GM12878 (cell line): ENCODE measurements at places on chromosomes 5 and 9. TPM values are rescaled to one million over a fixed set of nuclear protein-coding genes. Genes with fewer than 3 reads are reported as not detected.

PCDHGA6 gene
- 0.28 and 0.32 TPM in 2 replicates for total RNA-seq

SEC61B gene
- 267 and 278 TPM in 2 replicates for total RNA-seq

FAXDC2 gene
- 0.32 and 0.38 TPM in 2 replicates for total RNA-seq

ACSL6 gene
- 0.05 TPM in 1 of 2 replicates, not detected in the other for total RNA-seq

GLDC gene
- 117 and 119 TPM in 2 replicates for total RNA-seq

CTXN3 gene
- not detected in 2 replicates for total RNA-seq

GFPT2 gene
- total RNA-seq: 0.13 and 0.33 TPM in 2 replicates

INSL4 gene
- total RNA-seq: not detected in 2 replicates

ANXA1 gene
- total RNA-seq: 8.2 and 9.3 TPM in 2 replicates

PCDHGB2 gene
- total RNA-seq: 0.16 and 0.38 TPM in 2 replicates

SLCO6A1 gene
- total RNA-seq: not detected in 2 replicates

NSD1 gene
- 49.9 and 57.9 TPM in 2 replicates for total RNA-seq

MRPL41 gene
- 64.5 and 67.0 TPM in 2 replicates for total RNA-seq

DNA sequence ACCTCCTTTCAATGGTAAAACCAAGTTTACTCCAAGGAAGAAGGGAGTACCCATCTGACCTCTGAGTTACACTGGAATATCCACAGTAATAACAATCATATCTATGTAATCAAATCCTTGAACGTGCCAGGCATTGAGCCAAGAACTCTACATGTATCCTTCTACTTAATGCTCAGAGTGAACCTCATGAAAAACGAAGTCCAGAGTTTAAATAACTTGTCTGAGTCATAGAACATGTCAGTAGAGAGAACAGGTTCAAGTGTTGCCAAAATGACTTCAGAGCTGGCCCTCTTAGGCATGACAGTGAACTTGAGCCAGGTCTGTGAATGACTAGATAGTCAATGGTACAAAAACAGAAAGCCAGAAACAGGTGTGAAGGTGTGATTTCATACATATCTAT is 164.1 kb upstream of the ZNF618 start:
- no peak for DNase-seq

DNA sequence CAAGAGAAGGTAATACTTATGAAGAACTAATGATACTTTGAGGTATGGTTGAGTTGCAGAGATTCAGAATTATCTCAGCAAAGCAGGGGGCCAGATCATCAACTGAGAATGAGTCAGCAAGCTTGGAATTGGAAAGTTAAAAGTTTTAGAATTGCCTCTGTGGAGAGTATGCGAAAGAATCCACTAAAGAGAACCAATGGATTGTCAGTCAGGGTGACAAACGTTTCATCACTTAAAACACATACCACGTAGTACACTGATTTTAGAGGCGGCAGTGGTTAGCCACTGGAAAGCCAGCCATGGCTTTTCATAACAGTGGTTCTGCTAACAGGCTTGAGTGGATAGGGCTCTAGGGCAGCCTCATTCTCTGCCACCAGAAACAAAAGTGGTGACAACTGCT is 30.7 kb downstream of the AOPEP start:
- DNase-seq: no peak

DNA sequence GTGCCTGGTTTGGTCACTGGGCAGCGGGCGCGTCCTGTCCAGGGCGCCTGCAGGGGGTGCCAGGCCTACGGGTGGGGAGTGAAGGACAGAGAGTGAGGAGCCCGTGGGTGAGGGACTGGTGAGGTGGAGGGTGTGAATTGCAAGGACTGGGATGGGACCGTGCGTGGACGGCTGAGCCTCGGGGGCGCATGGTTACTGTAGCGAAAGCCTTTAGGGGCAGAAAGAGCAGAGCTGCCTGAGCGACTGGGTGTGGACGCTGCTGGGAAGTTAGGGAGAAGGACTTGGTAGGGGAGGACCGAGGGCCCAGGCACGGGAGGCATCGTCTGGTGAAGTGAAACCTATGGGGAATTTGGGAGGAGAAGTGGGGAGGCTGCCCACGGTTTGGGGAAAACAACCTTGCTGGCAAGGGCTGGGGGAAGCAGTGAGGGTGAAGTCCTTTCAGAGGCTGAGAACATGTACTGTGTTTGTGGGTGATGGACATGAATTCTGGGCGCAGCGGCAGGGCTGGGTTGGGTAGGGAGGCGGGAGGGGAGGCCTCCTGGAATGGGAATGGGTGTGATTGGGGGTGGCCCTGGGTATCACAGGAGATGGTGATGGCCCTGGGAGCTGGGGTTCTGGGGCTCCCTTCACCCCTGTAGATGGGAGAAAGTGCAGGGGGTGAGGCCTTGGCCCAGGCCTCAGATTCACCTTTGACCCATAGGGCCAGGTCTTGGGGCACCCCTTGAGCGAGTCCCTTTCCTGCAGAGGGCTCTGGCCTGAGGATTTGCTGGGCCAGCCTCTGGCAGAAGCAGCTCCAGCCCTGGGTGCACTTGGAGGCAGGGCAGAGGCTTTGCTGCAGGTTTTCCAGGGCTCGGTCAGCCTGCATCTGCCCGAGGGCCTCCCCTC is 1.7 kb upstream of the TOR4A start:
- DNase-seq: no peak

GRCh38 chr9:106755736-106756135 is 107.2 kb upstream of the ZNF462 start:
- DNase-seq: no peak

DNA sequence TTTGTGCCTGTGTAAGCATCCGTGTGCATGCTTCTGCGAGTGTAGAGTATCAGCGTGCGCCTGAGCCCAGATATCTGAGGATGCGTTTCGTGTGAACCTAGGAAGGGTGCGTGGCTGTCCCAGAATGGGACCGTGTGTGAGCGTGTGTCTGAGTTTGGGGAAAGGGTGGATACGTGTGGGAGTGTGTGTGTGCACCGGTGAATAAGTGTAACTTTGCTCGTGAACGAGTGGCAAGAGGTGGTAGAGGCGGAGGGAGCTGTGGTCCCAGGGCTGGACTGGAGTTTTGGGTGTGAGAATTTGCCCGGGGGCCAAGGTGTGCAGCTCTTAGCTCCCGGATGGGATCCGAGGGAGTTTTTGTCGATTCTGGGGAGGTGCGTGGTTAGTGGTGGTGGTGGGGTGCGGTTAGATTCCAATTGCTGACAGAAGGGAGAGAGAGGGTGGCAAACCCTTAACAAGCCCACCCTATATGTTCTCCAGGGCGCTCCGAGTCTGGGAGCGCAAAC is 686 bp upstream of the COL27A1 start:
- DNase-seq: no peak

DNA sequence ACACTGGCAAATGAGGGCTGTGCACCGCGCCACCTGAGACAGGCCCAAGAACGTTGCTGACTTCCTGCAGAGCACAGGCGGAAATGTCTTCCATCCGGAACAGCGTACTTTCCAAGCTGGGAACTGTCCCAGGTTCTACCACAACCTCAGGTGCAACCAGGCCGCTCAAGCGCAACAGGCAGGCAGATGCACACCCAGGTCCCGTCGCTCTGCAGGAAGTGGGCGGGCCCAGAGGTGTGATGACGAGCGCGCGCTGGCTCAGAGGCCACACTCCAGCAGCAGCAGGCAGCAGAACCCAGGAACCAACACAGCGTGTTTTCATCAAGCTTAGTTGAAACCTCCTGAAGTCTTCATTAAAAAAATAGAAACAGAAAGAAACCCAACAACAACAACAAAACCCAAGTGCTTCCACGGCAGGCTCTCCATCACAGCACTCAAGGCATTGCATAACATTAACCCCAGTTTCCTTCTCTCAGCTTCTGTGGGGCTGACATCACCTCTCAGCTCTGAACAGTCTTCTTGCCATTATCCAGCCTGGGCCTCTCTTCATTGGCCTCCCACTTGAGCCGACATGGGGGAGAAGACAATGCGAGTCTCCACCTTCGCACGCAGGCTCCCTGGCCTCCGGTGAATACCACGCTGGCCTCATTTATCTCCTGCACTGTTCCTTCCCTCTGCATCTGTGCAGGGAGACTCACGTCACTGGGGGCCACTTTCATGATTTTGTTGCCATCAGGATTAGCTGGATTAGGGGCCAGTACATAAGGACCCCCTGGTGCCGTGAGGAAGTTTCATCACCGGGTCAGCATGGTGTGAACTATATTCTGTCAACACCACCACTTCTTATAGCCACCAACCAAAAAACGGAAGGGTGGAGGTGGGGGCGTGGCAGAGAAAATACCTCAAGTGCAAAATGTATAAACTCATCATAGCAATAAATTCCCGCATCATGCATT is 22.1 kb downstream of the PTCH1 start:
- DNase-seq: peak; percentile 88

GRCh38 chr9:24614070-24614469 is 68.4 kb upstream of the IZUMO3 start:
- no peak for DNase-seq

GRCh38 chr5:156715287-156715686 is 134.8 kb upstream of the PPP1R2B start:
- DNase-seq: no peak

GRCh38 chr5:125970631-125971307 is 452.4 kb upstream of the GRAMD2B start:
- no peak for DNase-seq

GRCh38 chr5:10778179-10778910 is 17.3 kb upstream of the DAP start:
- DNase-seq: no peak

DNA sequence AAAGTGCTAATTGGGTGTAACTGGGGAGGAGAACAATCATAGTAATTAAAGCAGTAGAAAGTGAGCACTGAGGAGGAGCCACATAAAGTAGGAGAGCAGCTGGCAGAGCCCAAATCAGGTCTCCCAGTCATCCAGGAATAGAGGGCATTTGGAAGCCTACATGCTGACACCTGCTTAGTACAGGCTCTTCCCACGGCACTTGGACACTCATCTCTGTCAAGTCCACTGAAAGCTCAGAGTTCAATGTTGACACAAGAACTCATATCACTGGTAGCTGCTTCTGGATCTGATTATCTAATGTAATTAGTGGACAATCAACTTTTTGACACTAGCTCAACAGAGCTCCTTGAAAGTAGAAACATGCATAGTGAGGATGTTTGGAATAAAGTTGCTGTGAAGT is 45.9 kb upstream of the PCSK1 start:
- no peak for DNase-seq

- no peak for DNase-seq
These were observed 338.5 kb downstream of the GADD45G start for GRCh38 chr9:89943309-89943708.

DNA sequence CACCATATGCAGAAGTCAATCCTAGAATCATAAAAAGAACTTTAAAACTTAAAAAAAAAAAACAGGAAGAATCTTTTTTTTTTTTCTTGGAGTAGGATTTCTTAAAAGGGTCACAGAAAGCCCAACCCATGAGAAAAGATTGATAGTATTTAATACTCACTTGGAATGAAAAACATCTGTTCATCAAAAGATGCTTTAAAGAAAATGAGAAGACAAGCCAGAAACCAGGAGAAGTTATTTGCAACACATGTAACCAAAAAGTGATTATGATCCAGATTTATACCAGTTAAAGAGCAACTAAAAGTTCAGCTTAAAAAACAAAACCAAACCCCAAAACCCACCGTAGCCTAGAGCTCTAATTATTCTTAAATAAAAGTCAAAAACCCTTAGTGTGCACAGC is 69.3 kb downstream of the TLE4 start:
- no peak for DNase-seq

DNA sequence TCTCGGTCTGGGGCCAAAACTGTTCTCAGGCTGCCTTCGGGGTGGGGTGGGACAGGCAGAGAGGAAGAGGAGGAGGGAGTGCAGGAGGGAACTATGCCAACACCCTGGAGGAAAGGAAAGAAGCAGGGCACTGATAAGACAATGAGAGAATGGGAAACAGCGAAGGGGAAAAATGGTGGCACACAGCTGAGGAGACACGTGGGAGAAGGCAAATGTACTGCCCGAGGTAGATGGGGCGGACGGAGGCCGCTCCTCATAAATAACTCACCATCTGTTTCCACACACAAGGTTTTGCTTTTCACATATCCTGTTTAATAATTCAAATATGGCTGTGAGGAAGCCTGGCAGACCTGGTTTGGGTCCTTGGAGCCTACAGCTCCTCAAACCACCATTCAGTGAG is 148.2 kb upstream of the LRRTM2 start:
- DNase-seq: no peak

- no peak for DNase-seq
These were observed 270.4 kb upstream of the TARS1 start for GRCh38 chr5:33170411-33170810.

DNA sequence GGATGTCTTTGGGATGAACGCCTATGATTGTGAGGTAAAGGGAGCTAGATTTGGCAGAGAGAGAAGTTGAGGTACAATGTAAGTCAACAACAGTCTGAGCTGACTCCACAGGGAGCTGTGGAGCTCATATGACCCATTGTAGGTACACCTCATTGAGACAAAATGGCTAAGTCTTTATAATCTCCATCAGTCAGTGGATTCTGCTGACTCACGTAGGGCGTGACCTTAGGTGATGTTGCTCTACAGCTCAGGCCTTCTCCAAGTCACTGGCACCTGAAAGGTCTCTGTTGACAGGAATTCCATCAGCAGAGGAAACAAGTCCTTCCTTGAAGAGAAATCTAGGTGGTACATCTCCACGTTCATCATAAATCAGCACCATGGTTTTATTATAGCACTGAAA is 118.2 kb upstream of the PRR16 start:
- DNase-seq: no peak

GRCh38 chr5:131548176-131548575 is 86.9 kb downstream of the RAPGEF6 start:
- no peak for DNase-seq

DNA sequence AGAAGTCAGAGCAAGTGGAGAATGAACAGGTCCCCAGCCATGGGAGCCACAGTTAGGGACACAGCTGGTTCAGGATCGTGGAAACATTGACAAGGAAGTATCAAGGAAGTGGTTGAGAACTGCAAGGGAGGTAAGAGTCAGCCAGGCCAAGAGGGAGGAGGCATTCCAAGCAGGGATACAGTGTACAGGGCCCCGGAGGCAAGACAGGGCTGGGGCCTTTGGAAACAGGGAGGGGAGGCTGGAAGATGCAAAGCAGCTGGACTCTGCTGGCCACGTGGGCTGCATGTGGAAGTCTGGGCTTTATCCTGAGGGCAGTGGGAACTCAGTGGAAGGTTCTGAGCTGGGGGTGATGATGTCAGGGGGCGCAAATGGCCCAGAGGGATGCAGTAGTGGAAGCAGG is 14.2 kb downstream of the CCDC180 start:
- DNase-seq: no peak

GRCh38 chr5:151225071-151225470 is 1.2 kb upstream of the CCDC69 start:
- DNase-seq: no peak

- no peak for DNase-seq
These were observed 186.3 kb downstream of the NR3C1 start for GRCh38 chr5:143217065-143217803.

- DNase-seq: peak; percentile 9
These were observed 2306.2 kb upstream of the ACO1 start for GRCh38 chr9:30078195-30078594.

DNA sequence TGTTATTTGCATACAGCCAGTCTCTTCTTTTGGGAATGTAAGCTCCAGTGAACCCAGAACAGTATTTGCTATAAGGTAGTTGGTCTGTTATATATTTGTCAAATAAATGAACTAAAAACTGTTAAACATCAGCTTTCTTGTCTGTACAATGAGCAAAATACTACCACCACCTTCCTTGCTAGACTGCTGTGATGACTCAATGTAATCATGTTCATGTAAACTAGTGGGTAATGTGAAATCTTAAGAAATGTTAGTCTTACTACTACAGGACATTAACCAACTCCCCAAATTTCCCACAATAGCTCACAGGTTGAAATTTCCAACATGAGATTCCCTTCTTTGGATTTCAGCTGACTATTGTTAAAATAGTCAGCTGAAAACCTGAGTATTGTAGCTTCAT is 176.1 kb downstream of the TRPM3 start:
- no peak for DNase-seq
